GM23248 (cell line): ENCODE measurements at places on chromosomes 13 and 19. TPM values are rescaled to one million over a fixed set of nuclear protein-coding genes. Genes with fewer than 3 reads are reported as not detected.

CELF5 gene
- polyA plus RNA-seq = 0.24 TPM in 1 of 2 replicates, not detected in the other

PSPN gene
- 0.72 and 0.75 TPM in 2 replicates for polyA plus RNA-seq

RFPL4AL1 gene
- polyA plus RNA-seq = not detected in 2 replicates

SEMA6B gene
- polyA plus RNA-seq = 0.19 TPM in 1 of 2 replicates, not detected in the other

SLAIN1 gene
- polyA plus RNA-seq = not detected in 2 replicates
